H54 (cell line): ENCODE measurements at places on chromosomes 11 and 22.

DNA sequence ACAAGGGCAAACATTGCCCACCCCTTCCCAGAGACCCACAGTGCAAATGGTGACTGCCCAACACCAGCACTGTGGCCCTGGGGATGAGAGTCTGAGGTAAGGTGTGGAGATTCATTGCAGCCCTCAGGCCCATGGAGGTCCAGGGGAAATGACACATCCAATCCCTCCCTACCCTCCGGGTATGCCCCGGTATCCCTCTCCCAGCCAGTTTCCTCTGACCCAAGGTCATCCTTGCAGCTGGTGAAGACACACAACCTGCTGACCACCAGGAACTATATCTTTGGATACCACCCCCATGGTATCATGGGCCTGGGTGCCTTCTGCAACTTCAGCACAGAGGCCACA lies 18.9 kb upstream of the UVRAG start:
- DNase-seq = no peak

DNA sequence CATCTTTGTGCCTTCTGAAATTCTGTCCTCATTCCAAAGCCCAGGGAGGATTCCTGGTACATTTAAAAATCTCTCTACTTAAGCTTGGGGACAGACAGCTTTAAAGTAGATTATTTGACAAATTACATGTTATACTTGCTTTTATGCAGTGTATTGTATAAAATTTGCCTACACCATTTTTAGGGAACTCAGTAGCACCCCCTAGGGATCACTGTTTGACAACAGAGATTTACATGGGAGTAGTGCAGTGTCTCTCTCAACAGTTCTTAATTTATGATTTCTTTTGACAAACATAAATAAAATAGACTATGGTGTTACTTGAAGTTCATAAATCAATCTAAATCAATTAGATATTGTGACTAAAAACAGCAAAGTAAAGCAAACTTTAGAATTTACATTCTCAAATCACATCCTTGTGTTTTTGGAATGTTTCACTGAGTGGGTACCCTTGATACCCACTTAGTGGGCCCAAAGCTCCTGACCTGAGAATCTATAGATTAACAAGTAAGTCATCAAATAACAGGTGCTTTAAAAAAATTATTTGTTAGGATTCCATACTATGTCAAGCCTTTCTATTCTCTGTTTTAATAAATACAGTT lies 428.8 kb downstream of the DYNC2H1 start:
- DNase-seq = no peak

DNA sequence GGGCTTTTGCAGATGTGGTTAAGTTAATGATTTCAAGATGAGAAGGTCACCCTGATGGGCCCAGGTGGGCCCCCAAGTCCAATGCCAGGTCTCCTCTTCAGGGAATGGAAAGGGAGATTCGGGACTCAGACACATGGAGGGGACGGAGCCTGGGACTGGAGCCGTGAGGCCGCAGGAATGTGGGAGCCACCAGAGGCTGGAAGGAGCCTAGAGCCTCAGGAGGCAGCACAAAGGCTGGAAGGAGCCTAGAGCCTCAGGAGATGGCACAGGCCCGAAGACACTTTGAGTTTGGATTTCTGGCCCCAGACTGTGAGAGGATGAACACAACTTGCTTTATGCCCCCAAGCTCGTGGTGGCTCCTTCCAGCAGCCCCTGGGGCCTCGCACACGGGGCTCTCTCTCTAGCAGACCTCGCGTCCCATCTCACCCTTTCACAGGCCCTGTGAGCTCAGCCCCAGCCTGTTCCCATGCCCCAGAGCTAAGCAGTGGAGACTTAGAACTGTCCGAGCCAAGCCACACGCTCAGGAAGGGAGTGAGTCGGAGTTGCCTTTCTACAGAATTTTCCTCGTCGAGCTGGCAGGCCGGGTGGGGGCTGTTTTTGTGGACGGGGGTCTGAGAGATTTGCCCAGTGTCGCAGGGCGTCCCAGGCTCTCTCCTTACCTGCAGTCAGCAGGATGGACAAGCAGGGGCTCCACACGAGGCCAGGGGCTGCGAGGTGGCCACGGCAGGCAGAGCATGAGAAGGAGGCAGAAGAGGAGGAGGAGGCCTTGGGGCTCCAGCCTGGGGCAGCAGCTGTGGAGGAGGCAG lies 937.6 kb downstream of the BRD1 start:
- no peak for DNase-seq

GRCh38 chr11:69909561-69910518 lies 90.6 kb upstream of the FGF3 start:
- DNase-seq = no peak

DNA sequence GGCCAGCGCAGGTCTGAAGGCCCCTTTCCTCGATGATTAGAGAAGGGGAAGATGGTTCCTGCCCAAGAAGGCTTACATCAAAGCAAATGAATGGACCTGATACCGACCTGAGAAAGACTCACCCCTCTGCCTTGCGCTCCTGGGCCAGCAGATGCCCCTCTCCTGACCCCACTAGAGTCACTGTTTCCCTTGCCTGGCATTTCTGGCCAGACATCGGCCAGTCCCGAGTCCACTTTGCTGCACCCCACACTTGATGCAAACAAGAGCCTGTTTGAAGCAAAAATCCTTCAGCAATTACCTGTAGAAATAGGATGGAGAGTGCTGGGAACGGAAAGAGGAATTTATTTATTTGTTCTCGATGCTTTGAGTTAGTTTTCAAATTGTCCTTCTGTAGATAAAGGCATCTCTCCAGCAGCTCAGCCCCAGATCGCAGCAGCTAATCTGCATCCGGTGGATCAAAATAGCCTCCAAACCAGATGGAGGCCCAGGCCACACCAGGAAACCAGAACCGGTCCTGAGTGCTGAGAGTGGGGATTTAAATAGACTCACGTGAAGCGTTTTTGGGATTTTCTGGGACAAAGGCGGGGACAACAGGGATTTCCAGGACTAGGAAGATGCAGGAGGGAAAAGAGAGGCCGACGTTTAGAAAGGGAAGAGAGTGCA lies 148.6 kb downstream of the TRIM29 start:
- no peak for DNase-seq

DNA sequence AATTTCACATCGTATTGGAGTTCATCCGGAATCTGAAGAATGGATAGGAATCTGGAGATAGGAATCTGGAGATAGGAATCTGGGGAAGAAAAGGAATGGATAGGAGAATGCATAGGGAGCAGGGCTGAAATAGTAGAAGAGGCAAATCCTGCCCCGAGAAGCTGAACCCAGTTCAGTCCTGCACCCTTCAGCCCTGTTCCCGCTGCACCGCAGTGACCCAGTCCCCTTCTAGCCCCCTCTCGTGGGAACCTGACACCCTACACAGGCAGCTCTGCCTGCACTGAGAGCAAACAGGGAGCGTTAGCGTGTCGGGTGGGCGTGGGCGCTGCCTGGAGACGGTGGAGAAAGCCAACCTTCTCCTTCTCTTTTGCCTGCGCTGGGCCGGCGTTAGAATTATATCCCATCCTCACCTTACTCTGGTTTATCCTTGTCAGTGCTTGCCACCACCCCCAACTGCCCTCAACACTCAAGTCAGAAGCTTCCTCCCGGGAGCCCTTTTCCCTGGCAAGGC lies 1.0 kb upstream of the CCKBR start:
- no peak for DNase-seq

- no peak for DNase-seq
Observed at GRCh38 chr11:112769170-112769569, 192.1 kb upstream of the NCAM1 start.

- DNase-seq = no peak
Observed at GRCh38 chr11:46026606-46027293, 94.5 kb downstream of the PHF21A start.

DNA sequence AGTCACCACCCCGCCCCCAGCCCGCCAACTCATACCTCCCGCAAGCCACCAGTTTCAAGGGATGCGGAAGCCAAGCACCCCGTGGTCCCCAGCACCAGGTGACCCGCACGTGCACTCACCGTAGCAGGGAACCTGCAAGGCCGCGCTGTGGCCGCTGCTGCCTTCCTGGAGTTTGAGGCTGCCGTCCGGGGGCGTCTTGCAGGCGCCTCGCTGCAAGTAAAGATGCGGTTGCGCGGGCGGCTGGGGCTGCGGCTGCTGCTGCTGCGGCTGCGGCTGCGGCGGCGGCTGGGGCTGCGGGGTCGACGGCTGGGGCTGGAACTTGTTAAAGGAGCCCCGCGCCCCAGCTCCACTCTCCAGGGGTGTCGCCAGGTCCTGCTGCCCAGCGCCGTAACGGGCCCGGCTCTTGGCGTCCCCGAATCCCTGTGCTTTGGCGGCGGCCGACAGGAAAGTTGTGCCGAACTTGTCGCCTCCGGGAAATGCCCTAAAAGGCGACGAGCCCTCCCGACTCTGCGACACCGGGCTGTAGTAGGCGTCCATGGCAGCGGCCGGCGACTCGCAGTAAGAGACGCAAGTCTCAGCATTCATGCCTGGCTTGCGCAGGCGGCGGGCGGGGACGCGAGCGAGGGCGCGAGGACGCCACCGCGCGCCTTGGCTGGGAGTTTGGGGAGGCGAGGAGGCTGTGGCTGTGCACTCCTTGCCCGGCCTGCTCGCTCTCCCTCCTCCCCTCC lies at the start of gene ALX4:
Gene ALX4, minus strand, starts transcription at position 662 of the 728 bp plus-strand sequence. Its CDS starts 77 bp downstream, at position 585.
- DNase-seq = no peak

GRCh38 chr22:28333088-28333487 lies 346.6 kb downstream of the TTC28 start:
- DNase-seq = no peak

DNA sequence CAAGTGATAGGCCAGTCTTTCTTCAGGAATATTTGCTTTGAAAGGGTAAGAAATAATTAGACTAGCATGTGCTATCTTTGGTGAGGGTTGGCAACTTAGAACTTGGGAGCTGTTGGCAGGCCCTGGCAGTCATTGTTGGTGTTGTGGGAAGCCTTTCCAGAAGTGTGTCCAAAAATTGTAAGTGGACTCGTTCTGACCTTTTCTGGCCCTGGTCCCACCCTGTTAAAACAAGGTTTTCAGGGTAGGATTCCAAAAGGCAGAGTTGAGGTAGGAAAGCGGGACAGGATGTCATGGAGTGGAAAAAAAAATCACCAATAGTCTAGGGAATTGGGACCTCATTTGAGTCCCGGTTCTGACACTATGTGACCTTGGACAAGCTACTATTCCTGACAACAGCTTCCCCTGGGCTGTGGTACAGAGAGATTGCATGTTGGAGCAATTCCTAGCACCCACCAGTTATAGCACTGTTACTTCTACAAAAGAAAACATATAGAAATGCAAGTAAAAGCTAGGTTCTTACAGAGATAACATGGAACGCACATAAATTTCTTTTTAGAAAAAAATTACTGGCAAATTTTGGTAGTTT lies 299.3 kb upstream of the DDI1 start:
- DNase-seq = no peak

- no peak for DNase-seq
Observed at GRCh38 chr11:16299884-16300782, 56.2 kb downstream of the SOX6 start.

- peak; percentile 87 for DNase-seq
Observed at GRCh38 chr11:120547811-120548681, 36.5 kb downstream of the GRIK4 start.

DNA sequence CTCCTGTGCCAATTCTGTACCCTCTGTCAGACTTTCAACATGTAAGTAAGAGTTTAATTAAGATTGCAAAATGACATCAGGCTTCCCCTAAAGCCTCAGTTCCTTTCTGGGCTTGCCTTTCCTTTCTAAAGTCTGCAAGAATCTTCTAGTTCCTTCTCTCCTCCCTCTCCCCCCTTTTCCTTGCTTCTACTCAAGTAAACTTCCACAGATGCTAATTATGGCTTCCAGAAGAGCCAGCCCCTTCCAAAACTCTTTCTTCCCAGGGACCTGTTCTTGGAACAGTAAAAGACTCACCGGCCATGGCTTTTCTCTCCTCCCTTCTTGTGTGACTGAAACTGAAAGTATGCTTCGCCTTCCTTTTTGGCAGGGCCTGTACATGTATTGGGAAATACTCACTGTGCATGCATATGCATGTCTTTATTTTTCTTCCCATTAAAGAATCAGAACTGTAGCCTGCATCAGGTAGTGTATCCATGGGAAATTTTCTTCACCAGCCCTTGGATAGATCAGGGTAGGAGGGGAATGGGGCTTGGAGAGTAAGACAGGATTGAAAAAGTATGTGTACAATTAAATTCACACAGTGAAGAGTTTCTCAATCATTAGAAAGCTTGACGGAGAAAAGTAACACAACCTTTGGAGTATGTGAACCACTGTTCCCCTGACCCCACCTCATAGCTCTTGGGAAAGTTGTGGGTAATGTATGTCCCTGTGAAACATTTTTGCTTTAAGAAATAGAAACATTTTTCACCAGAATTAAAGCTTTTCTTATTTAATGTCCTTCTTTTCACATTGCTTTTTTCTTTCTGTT lies at the start of gene CASP1:
Gene CASP1, minus strand, starts transcription at position 332 of the 808 bp plus-strand sequence. Its CDS starts 31 bp downstream, at position 301.
- no peak for DNase-seq

DNA sequence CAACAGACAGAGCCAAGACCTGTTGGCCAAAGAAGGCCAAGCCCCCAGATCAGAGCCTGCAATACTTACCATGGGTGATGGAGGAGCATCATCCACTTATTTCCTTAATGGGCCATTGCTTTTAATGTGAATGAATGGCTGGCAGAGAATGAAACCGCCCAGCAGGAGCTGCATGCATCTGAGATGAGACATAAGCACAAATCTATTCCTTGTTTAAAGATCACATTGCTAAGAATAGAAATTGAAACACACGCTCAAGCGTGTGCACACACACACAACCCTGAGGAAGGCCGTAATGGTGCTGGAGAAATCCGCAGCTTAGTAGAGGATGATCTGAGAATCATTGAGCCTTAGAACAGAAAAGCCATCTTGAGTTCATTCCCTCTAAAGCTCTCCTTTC lies 5.3 kb upstream of the RRAS2 start:
- DNase-seq = no peak

GRCh38 chr22:19643448-19644313 lies 70.6 kb upstream of the SEPTIN5 start:
- DNase-seq = no peak

- no peak for DNase-seq
Observed at GRCh38 chr11:7523416-7524210, 9.8 kb downstream of the PPFIBP2 start.

DNA sequence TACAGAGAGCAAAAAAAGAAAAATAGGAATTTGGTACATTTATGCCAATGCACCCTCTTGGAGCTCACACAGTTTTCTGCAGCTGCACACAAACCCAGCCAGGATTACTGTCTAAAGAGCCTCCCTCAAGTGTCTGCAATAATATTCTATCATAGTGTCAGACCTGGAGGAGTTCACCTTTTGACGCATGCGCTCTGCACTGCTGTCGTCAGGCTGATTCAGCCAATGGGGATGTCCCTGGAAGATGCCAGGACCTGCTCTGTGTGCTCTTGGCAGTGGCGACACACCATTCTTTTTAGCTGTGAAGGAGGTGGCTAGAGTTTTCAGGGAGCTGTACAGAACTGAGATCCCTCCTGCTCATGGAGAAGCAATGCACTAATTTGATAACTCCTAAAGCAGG lies 249.0 kb upstream of the KIRREL3 start:
- DNase-seq = no peak

- DNase-seq = no peak
Observed at GRCh38 chr22:31179345-31179744, 19.4 kb downstream of the RNF185 start.

GRCh38 chr11:86245369-86246292 lies 1.1 kb downstream of the EED start:
- DNase-seq = peak; percentile 12

- DNase-seq = no peak
Observed at GRCh38 chr11:118605116-118605867, 2.1 kb upstream of the PHLDB1 start.

- no peak for DNase-seq
Observed at GRCh38 chr11:82092904-82093303, 640.8 kb downstream of the FAM181B start.
